ENCODE measurements at places on chromosomes 4 and X.
A peak's percentile ranks its signal among the peaks of the same experiment; 100 is the strongest.

DNA sequence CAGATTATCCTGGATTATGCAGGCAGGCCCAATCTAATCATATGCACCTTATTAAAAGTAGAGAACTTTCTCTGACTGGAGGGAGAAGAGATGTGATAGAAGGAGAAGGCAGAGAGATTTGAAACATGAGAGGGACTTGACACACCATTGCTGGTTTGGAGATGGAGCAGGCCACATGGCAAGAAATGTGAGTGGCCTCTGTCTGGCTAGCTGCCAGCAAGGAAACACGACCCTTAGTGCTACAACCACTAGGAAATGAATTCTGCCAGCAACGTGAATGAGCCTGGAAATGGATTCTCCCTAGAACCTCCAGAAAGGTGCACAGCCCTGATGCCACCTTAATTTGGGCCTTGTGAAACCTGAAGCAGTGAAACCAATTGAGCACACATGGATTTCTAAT is 79.5 kb upstream of the MBNL3 start:
- DNase-seq = no peak

- no peak for DNase-seq
These were observed 118.3 kb downstream of the RELL1 start for GRCh38 chr4:37567836-37568235.

DNA sequence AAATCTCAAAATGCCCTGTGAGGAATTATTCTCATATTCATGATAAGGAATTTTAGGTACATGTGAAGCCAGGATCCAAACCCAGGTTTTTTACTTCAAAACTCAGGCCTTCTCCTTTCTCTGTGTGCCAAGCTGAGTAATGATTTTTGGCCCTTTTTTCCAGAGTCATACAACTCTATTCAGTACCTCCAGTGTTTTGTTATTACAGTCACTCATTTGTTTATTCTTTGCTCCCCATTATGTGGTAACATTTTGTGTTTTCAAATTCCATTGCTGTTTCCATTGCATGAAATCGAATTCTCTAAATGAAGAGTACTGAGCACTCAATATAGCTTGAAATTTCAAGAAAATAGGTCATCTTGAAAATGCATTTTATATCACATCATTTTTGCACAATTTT is 315.4 kb downstream of the NR3C2 start:
- DNase-seq = no peak

DNA sequence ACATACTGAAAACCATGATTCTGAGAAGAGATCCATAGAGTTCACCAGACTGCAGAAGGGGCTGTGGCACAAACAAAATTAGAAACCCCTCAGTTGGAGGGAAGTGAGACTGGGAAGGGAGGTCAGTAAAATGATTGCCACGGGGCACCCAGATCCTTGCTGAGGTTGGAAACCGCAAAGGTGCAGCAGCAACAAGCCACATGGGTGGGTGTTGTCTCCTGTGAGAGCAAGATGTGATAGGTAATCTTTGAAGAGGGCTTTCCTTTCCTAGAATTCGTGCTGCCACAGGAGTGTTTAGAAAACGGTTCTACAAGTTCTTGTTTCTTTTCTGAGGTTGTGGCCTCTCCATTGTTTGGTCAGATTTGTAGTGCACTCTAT is 85.5 kb downstream of the NFKB1 start:
- peak; percentile 17 for DNase-seq

GRCh38 chrX:91122151-91122694 is 312.4 kb upstream of the PABPC5 start:
- no peak for DNase-seq

GRCh38 chrX:40201329-40201885 is 103.6 kb upstream of the BCOR start:
- DNase-seq = no peak

DNA sequence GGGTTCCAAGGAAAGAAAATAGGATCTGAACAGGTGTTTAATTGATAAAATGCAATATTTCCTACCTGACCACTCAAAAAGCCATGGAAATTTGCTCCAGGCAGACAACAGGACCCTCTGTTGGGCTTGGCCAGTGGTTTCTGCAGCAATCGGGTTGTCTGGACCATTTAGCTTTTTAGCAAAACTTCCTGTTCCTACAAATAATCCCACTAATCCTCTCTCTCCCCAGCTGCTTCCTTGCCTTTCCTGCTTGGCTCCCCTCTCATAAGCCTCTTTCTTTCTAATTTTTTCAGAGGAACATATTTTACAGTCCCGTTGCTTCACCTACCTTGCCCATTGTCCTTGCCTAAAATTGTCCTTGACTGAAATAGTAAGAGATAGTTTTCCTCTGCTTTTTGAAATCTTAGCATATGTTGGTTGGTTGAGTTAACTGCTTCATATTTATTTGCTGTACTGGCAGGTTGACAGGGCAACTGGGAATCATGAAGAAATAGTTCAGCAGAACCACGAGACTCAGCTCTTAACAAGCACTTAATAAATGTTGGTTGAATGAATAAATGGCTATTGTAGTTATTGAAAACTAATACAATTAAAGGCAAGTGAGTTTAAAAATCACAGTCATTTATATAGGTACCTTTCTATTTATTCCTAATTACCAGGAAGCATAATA is 259.8 kb downstream of the KCNIP4 start:
- no peak for DNase-seq

DNA sequence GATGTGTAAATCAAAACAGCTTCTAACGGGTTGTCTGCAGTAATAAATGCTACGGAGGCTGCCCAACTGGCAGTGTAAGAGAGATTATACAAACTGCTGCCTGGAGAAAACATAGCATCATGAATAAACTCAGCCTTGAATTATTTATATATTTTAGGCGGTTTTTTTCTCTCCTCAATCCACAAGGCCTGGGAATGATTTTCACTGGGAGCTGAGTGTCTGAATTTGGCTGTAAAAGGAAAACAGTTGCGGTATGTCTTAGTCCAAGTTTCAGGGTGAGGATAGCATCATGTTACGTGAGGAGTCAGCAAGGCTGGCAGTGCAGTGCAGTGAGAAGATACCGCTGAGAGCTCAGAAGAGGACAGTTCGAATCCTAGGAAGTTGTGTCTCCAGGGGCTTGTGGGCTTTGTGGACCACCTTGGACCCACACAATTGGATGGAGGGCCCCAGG is 291.5 kb upstream of the BOD1L1 start:
- no peak for DNase-seq

DNA sequence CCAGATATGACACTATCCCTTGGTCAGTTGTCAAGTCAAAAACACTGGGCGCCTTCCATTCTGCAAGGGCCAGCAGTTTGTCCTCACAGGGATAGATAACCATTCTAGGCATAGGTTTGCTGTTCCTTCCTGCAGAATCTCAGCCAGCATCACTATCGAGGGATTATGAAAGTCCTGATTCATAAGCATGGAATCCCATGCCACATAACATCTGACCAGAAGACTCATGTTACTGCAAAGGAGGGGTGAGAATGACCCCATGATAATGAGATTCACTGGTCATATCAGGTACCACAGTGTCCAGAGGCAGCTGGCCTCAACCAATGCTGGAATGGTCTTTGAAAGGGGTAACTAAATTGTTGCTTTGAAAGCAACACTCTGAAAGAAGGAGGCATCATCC is 84.7 kb downstream of the OTC start:
- DNase-seq = no peak

- no peak for DNase-seq
These were observed 8.9 kb downstream of the MSANTD1 start for GRCh38 chr4:3257556-3258482.

GRCh38 chr4:29372971-29373370 is 1347.2 kb upstream of the PCDH7 start:
- DNase-seq = no peak

- no peak for DNase-seq
These were observed 62.1 kb upstream of the PRRG3 start for GRCh38 chrX:151633157-151633556.

GRCh38 chrX:134375691-134376090 is 84.3 kb upstream of the HPRT1 start:
- DNase-seq = no peak

DNA sequence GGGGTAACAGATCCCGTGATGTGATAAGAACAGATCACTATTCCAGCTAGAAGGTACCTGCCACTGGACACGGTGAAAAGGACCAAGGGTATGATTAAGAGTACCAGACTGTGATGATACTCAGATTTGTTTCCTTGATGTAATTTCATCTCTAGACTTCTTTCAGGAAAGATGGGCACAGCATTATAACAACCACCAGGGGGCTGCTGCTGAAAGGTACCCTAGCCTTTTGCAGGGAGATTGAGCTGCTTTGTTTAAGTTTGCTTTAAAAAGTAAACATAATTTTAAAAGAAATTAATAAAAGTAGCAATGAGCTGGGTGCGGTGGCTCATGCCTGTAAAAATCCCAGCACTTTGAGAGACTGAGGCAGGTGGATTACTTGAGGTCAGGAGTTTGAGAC is 145.4 kb downstream of the EMCN start:
- DNase-seq = no peak

DNA sequence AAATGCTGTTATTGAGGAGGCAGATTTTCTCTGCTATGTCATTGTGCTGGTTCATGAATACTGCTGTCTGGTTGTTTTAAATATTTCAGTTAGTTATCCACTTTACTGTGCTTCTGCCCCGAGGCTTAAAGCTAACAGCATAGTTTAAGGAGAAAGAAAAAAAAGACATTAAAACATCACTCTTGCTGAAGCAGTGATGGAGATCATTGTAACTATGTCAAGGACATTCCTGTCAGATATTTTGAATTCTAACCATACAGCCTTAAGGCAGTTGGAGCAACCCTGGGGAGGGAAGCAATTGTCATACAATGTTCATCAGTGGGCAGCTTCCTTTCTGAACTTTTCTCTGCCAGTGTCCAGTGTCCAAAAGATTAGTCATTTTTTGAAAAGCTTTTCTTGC is 199.0 kb upstream of the DDX53 start:
- DNase-seq = no peak

- no peak for DNase-seq
These were observed 308.1 kb upstream of the GATB start for GRCh38 chr4:152068866-152069265.

GRCh38 chr4:108488865-108489264 is 131.5 kb upstream of the RPL34 start:
- no peak for DNase-seq

GRCh38 chrX:11890836-11891514 is 132.9 kb downstream of the MSL3 start:
- no peak for DNase-seq

DNA sequence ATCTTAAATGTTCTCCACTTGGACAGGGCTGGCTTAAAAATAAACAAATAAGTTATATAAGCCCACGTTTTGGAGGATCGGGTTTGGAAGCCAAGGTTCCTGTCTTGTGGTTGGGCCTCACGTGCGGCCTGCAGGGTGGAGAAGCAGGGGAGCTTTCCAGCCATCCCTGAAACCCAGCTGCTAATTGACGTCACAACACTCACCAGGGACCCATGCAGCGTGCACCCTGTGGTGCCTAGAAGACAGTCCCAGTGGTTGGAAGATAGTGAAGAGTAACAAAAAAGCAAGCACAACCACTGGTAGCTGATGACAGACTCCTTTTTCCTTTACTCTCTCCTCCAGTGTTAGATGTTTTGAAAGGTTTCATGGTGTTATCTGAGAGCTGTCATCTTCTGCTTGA is 142.0 kb upstream of the RBPJ start:
- no peak for DNase-seq

GRCh38 chrX:29666366-29666765 is 549.0 kb upstream of the MAGEB2 start:
- DNase-seq = no peak

DNA sequence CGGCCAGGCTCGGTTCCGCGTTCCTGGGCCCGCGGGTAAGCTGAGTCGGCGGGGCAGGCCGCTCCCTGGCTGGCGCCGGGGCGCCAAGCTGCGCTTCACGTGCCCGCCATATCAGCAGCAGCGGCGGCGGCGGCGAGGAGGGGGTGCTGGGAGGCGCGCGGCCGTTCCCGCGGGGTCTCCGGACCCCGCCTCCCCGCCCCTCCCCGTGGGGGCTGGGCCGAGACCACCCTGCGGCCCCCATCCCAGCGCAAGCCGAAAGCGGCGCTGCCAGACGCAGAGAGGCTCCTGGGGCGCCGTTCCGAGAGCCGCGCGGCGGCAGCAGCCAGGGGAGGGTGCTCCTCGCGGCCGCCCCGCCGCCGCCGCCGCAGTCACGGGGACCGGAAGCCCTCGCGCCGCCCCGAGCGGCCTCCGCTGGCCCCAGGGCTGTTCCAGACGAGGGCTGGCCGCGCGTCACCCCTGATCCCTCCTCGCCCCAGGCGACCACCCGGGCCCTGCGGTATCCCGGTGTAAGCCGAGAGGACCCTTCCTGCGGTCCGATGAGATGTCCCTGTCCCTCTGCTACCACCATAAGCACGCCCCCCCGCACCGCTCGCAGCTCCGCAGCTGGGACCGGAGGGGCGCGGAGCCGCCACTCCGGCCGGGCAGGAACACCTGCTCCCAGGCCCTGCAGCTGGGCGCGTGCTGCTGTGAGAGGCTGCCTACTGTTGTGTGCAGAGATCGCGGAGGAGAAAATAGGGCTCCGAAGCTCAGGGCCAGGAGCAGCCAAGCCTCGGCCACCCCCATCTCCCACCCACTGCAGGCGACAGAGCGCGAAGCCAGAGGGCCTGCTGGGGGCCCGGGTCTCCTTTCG is 7.5 kb upstream of the BCOR start:
- DNase-seq = no peak

Data from activated CD4-positive, alpha-beta T cell treated with anti-CD3 and anti-CD28 coated beads, Interleukin-2, amount 50 U/mL, for 4 hours (primary cell).